Ammon's horn (tissue), 1 donor: ENCODE measurements at places on chromosomes 16 and 17.
A peak's percentile ranks its signal among the peaks of the same experiment; 100 is the strongest.

DNA sequence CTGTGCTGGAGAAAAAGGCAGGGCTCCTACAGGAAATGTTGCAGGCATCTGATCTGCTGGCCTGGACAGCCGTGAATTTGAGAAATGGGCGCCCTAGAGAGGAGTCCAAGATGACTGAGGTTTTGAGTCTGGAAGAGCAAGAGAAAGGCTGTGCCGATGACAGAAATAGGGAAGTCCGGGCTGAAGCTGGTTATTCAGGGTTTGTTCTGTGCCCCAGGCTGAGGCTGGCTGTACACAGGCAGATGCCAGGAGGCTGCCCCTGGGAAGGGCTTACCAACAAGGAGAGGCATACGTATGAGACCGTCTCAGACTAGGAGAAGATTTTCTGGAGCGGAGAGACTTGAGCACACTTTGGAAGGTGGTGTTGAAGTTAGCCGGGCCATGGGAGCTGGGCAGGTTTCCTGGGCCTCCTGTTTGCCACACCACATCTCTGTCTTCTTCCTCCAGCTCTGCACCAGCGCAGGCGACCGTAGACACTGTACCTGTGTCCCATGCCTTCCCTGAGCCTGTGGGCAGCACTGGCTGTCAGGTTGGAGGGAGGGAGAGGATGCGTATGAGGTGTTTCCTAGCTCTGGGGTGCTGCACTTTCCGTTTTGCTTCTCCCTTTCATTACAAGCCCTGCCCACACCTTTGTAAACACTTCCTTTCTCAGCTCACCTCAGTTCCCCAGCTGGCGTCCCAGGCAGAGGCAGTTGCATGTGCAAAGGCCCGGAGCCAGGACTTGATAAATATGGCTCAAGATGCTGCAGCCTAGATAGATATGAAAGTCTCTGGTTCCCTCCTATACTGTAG, 80.8 kb downstream of the SPECC1 start:
- no peak for DNase-seq

- DNase-seq = no peak
Measured at GRCh38 chr16:67942510-67943255, 1.2 kb downstream of the LCAT start.

- no peak for DNase-seq
Measured at GRCh38 chr16:1950047-1950446, 4.4 kb downstream of the RPL3L start.

DNA sequence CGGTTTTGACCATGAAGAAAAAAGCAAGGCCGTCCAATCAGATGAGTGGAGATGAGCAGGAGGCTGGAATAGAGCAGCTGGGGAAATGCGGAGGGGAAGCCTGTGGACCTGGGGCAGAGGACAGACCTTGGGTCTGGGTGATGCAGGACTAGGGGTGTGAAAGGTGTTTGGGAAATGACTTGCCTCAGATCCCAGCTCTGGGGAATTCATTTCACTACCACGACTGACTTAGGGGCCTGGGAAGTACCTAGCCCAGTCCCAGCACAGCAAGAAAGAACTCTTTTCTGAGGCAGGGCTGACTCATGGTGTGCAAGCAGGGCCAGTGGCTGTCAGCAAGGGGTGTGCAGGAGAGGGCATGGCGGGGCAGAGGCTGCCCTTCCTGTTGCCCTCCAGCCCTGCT, 14.8 kb downstream of the DNAI2 start:
- no peak for DNase-seq

- DNase-seq = no peak
Measured at GRCh38 chr16:87178177-87178863, 138.9 kb downstream of the C16orf95 start.

- no peak for DNase-seq
Measured at GRCh38 chr16:47947723-47948122, 208.1 kb downstream of the ABCC12 start.

GRCh38 chr17:2593821-2594721, 617 bp downstream of the PAFAH1B1 start:
- peak; percentile 82 for DNase-seq

GRCh38 chr16:74975591-74975990, 9.3 kb downstream of the WDR59 start:
- no peak for DNase-seq

DNA sequence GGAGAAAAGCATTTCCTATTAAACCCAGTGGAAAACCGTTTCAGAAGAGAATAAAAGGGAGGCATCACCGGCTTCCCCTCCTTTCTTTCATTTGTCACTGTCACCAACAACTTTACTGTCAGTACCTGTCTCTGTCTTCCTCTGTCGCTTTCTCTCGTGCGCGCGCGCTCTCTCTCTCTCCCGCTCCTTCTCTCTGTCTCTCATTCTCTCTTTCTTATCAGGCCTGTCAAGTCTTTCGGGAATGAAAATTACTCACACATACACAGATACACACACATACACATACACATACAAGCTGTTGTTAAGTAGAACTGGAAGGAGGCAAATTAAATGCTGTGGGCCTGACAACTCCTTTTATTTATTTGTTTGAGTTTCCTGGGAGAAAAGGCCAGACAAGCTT, 17.6 kb downstream of the MYOCD start:
- no peak for DNase-seq

DNA sequence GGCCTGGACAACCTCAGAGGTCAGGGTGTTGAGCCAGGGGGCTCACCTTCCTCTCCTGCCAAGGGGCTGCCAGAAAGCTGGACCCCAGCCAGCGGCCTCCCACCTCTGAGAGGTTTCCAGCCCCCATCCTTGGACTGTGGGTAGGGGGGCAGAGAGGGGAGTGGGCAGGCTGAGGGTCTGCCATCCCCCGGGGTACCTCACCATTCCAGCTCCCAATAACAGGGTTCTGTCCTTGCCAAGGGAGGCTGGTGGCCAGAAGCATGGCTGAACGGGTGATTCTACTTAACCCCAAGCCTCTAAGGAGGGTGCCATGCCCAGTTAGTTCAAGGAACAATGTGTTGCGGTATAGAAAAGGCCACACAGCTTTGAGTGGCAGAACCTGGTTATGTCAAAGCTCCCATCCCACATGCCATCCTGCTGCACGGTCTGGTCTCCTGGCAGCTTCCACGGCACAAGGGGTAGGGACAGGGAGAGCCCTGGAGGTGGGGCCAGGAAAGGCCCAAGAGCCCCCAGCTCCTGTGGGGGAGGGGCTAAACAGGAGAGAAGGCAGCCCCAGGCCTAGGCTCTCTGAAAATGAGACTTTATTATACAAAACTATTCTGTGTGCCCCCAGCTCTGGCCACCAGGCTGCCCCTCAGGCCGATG, 19.8 kb downstream of the B9D1 start:
- no peak for DNase-seq

DNA sequence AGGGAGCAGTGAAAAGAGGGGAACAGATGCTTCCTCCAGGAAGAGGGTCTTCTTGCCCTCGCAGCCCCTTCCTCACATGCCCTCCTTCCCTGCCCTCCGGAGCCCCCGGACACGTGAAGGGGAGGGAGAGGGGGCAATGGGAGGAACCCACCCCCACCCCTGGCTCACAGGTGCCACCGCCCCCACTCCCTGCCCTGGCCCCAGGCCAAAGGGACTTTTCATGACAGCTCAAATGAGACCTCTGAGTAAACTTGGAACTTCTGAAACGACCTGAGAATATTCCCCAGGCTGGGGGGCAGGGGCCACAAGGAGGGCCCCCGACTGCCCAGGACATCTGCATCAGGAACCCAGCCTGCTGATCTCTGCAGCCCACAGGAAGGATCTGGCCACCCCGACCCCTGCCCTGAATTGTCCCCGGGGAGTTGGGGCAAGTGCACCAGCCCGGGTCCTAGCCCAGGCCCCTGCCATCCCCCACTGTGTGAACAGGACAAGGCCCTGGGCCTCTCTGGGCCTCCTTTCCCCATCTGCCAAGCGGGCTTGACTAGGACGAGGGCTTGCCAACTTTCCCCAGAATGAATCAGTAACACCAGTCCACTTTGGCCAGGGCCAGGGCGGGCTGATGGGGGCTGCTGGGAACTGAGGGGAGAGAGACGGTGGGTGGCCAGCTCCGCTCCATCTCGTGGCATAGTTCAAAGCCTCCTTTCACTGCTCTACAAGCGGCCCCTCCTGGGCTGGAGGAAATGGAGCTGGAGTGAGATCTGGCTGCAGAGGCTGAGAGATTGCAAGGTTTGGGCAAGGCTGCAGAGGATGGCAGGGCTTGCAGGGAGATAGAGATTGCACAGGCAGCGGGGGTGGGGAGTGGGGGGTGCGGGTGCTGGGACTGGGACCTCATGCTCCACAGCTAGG, 3.8 kb downstream of the IL21R start:
- no peak for DNase-seq

DNA sequence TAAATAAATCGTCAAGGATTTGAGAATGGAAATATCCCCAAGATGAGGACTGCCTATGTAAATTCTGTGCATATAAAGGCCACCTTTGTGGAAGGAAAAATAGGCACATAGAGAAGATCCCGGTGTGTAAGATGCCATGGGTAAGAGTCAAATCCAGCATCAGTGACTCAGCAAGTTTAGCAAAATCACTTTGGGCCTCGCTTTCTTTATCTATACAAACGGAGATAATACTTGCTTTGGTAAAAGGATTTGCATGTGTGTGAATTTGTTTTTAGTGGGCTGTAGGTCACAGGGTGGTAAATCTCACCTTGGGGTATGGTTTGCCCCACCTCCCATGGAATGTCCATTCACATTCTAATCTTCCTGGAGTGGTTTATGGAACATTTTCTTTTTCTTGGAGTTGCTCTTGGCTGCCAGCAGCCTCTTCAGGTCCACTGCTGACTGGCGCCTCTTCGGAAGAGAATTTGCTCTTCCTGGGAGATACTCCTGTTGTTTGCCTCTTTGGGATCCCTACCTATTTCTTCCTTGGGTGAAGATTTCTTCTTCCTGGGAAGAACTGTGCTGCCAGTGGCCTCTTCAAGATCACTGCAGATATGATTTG, 587.6 kb downstream of the CDH11 start:
- no peak for DNase-seq

- no peak for DNase-seq
Measured at GRCh38 chr17:7916808-7917207, 719 bp upstream of the RNF227 start.

DNA sequence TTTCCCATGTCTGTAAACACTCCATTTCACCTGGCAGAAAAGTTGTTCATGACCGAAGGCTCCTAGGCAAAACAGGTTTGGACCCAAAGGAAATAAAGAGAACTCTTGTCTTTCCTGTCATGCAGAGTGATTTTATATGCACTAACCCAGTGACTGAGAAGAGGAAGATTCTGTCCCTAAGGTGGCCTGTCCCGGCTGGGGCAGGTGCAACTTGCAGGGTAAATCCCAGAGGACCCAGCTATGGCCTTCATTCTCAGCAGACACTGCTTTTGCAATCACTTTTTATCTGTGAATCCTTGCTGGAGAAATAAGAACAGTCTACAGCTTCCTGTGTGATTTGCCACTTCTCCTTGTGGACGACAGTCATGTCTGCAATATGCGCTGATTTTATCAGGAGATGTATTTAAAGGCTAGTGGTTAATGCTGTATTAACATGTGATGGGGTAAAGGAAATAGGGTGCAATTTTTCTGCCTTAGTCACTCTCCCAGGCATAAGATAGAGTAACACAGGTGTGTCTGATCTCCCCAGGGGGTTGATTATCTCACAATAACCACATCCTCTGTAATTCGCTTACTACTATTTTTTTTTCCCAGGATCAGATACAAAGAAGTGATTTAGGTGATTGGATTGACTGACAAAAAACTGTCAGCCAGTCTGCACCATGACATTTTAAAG, 696.8 kb upstream of the SOX9 start:
- DNase-seq = no peak

DNA sequence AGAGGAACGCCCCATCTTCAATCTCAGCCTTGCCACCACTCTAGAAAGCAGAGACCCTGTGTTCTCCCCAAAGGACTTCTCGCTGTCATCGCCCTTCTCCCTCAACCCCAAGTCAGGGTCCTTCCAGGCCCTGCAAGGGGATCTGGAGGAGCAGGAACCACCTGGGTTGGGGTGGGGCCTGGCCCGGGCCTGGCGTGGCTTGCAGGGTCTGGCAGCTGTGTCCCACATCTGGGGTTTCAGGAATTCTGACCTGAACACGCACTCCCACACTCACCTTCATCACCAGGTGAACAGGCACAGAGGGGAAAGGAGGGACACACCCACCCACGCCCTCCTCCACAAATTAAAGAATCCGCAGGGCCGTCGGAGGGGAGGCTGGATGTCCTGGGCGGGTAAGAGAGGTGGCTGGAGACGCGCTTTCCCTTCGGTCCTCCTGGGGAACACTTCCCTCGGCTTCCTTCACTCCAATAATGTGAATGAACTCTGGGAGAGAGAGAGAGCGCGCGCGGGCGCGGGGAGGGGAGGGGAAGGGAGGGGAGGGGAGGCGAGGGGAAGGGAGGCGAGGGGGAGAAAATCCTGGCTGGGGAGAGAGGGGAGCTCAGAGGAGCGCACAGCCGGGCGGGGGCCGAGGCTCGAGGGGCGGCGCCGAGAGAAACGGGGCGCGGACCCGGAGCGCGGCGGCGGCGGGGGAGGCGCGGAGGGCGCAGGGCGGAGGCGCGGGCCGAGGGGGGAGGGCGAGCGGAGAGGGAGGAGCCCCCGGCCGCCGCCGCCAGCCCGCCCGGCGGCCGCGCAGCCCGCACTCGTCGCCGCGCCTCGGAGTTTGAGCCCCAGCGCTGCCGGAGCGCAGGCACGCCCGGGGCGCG, at the start of gene CACNG4:
Gene CACNG4 (plus strand): TSS at position 799 of the 863 bp plus-strand sequence. CDS start 205 bp downstream, outside the sequence.
- DNase-seq = no peak

DNA sequence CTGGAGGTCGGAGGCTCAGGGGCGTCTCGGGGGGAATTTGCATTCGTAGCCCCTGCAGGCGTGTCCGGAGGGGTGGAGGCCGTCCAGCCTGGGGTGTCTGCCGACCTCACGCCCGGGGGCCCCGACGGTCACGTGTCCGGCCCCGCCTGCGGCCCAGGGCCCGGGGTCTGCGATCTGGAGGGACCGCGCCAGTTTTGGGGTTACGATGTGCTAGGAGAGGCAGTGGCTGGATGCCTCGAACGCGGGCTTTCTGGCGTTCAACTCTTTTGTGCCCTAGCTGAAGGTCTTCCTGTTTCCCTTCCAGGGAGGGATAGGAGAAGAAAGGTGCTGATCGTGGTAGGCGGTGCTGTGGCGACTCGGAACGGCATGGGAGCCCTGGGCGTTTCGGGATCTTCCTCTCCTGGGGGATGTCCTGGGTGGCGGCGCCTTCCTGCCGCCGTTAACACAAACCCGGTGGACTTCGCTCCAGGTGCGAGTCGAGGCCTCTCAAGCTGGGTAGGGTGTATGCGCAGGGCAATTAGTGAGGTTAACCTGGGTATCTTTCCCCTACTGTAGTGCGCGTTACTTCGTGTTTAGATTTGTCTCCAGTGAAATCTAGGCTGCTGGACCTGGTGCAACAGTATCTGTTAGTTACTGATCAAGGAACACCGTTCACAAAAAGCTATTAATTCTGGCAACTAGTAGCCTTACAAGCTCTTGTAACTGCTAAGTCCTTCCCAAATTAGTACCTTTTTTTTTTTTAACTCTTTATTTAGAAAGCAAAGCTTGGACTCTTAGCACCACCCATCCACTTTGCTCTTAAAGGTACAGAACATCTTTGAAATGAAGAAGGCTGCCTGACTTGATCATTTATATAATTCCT, 1.3 kb downstream of the AKAP1 start:
- DNase-seq = peak; percentile 47

GRCh38 chr16:75087375-75087979, 29.1 kb downstream of the LDHD start:
- DNase-seq = no peak

- no peak for DNase-seq
Measured at GRCh38 chr16:57004387-57005250, 15.3 kb downstream of the NLRC5 start.

GRCh38 chr17:64190472-64190871, 60.5 kb upstream of the ERN1 start:
- no peak for DNase-seq

GRCh38 chr16:51508490-51509212, 357.6 kb upstream of the SALL1 start:
- no peak for DNase-seq
